ENCODE measurements at places on chromosomes 16 and 17.

DNA sequence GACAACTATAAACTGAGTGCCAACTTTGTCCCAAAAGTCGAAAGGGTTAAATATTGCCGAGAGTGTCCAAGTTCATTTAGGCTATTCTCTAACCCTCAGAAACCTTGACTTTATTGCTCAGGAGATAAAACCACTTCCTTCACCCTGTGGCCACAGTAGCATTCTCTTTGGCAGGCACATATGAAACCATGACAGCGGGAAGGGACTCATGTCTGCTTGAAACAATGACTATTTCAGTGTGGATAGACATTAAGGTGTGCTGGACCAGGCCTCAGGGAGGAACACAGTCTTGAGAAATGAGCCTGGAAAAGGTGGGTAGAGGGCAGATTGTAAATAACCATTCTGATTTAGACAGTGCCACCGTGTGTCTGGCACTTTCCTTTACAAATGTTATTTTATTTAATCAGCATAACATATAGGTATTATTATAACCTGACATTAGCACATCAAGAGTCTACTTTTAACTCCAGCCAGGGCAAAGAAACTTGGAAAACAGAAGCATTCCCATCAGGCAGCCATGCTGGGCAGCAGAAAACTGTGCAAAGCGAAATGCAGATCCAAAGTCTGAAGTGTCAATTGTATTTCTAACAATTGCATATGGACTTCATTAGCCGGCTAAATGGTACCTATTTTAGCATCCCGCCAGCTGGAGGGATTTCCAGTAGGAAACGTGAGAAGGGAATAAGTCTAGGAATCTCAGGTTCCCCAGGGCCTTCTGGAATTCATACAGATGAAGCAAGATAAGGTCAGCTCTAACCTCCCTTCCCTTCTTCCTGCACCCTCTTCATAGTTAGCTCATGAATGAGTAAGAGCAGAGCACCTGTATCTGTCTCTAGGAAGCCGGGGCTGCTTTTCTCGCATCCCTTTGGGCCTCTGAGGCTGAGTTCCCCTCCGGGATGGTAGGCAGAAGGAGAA is 212.8 kb upstream of the ELAC2 start:
- no peak for DNase-seq

GRCh38 chr17:50443505-50443974 is 17.5 kb downstream of the ACSF2 start:
- no peak for DNase-seq

GRCh38 chr16:878886-879285 is 78.4 kb upstream of the GNG13 start:
- no peak for DNase-seq

DNA sequence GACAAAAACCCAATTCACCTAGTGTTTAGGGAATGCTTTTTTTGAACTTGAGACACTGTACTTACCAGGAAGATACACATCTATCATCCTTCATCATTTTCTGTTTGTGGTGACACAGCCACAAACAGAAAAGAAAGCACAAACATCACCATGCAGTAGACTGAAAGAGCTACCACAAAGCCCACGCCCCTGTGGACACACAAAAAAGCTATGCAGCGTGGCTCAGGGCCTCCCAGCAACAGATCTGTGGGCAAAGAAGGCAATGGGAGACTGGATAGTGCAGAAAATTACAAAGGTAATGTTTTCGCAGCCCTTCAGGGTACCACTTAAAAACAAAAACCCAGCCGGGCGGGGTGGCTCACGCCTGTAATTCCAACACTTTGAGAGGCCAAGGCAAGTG is 9.6 kb downstream of the COTL1 start:
- DNase-seq = no peak

DNA sequence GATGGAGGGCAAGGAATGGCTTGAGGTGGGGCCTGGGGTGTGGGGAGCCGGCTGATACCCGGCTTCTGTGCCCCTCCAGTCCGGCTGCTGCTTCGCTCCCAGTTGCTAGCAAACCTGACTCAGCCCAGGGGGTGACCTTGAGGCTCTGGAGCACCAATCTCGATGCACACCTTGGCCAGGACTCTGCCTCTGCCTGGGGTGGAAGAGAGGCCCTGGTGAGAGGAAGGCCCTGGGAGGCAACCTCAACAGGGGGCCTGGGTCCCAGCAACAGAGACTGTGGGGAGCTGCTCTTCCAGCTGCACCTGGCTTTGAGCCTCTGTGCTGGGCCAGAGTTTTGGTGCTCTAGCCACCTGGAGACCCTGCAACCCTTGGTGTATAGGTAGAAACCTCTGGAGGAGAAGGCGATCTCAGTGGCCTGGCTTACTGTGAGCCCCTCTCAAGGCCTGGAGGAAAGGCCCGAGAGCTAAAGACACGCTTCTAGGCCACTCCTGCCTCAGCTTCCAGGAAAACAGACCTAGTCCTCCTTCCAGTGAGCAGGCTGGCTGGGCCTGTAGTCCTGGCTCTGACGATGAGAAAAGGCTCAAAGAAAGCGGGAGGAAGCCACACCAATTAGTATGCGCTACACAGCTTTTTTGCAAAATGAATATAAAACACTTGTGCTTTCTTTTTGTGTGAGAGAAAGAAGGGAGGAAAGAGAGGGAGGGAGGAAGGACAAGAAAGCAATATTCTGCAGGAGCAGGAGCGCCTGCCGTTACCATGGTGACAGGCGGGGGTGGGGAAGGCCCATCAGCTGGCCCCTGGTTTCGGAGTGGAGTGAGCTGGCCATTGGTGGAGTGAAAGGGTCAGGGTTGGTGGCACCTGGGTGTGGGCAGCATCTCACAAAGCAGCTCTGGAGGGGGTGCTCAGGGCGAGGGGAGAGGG is 51.0 kb downstream of the VAC14 start:
- no peak for DNase-seq

DNA sequence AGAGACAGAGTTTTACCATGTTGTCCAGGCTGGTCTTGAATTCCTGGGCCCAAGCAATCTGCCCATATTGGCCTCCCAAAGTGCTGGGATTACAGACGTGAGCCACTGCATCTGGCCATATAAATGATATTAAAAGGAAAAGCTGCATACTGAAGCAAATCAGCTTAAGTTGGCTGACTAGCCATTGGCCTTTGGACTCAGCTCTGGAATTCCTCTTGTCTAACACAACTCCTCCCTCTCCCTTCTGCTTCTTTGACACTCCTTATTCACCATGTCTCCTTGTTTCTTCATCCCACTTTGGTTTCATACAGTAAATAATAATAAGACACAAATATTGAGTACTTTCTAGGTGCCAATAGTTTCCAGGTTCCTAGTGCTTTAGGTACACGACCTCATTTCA is 7.5 kb downstream of the KRT12 start:
- no peak for DNase-seq

DNA sequence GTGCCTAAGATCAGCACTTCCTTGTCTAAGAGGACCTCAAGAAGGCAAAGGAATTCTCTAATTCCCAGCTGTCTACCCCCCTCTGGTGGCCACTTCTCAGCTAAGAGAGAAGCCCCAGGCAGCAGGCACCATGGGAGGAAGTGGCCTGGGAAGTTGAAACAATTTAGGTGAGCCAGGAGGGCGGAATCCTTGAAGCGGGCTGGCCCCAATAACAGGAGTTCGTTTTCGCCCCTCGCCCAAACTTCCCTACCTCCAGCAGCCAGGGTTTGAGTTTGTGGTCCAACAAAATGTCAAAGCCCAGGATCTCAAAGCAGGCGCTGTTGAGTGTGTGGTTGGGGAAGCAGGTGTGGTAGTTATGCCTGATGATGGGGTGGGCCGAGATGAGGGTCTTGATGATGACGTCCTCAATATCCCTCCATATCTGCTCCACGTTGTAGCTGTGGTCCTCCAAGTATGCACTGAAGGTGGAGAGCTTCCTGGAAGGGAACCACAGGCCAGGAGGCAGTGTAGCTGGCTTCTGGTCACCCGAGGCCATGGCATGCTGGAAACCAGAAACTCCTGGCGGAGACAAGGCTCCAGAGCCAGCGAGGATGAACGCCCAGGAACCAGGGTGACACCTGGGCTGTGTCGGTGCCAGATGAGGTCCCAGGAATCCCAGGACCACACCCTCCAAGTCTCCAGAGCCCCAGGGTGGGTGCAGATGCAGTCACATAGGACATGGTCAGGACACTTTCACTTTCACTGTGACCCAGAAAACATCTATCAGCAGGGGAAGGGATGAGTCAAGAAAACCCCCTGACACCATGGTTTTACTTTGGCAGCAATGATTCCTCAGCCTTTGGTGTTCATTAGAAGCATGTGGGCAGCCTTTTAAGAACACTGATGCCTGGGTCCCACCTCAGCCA is 25.6 kb downstream of the TTLL6 start:
- peak; percentile 44 for DNase-seq

GRCh38 chr17:7651665-7652387 is 1.1 kb downstream of the ATP1B2 start:
- DNase-seq = no peak

- no peak for DNase-seq
Observed at GRCh38 chr17:10598621-10599020, 49.2 kb upstream of the MYH2 start.

DNA sequence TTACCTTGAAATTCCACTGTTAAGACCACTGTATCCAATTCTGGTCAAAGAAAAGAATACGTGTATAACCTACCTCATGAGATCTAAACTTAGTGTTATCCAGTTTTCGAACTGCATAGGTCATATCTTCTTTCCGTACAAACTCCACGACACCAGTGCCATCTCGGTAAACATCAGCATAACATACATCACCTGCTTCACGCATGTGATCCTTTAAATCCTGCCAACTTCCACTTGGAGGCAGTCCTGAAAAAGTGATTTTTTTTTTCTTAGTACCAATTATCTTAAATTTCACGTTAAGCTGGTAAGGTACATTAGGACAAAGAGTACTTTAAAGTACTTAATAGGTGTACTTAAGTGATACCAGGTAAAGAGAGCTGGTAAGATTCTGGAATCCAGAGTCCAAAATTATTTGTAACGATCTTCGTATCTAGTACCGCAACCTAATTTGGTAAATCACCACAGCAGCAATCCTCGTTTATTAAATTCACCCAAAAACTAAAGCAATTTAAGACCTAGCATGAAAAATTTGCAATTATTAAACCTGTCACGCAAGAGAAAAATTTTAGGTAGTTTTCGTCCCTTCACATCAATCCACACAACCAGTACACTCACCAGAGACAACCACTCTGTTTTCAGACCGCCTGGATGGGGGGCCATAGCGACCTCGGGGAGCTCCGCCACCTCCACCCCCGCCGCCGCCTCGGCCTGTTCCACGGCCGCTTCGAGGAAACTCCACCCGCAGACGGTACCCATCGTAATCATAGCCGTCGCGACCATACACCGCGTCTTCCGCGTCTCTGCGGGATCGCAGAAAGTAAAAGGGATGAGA is 1.1 kb downstream of the SRSF1 start:
- DNase-seq = no peak

GRCh38 chr16:54632322-54633220 is 298.1 kb upstream of the IRX5 start:
- DNase-seq = no peak

DNA sequence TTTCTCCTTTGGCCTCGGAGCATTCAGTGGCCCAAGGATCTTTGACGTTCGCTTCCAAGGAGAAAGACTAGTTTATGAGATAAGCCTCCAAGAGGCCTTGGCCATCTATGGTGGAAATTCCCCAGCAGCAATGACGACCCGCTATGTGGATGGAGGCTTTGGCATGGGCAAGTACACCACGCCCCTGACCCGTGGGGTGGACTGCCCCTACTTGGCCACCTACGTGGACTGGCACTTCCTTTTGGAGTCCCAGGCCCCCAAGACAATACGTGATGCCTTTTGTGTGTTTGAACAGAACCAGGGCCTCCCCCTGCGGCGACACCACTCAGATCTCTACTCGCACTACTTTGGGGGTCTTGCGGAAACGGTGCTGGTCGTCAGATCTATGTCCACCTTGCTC is 1.4 kb downstream of the AOC3 start:
- DNase-seq = no peak

DNA sequence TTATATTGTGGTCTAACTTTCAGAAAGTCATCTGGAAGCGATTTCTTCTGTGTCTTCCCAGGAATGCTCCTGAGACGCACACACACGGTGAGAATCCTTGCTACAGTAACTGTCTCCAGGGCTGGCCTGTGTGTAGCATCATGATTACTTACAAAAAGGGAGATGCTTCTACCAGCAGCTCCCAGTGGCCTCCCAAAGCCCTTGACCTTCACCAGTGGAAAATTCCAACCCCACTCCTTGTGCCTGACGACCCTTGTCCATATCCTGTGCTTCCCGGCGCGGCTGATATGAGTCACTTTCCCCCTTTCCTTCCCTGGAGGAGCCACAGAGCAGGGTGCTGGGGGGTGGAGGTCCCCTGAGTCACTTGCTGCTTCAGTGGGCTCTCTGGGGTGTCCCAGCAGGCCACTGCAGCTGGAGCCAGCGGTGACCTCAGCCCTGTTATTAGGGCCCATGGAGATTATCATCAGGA is 22.1 kb upstream of the NAT9 start:
- no peak for DNase-seq

DNA sequence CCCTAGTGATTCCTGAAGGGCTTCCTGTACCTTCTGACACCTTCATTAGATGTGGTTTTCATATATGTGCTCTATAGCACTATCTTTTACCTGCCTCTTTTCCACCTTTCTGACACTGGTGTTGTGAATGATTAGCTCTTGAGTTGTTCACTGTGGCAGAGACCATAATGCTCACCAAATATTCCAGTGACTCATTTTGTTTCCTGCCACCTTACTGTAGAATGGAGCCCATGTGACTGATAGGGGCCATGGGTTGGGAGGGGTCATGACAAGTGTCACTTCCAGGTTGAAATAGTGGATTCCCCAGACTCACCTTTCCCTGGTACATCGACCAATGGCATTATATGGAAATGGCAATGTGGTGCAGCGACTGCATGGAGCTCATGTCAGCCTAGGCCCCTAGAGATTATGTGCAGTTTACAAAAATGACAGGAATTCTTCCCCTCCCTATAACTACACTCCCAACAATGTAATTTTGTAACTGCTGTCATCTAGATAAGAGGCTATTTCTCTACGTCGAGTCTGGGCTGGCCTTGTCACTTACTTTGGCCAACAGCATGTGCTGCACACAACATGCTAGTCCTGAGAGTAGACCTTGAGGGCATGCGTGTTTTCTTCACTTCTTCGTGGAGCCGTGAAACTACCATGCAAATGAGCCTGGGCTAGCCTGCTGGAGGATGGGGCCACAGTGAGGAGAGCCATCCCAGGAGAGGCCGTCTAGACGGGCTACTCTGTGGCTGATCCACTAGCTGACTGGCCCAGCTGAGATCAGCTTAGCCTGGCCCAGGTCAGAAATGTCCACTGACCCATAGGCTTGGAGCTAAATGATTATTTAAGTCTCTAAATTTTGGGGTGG is 409.5 kb downstream of the CA10 start:
- no peak for DNase-seq

DNA sequence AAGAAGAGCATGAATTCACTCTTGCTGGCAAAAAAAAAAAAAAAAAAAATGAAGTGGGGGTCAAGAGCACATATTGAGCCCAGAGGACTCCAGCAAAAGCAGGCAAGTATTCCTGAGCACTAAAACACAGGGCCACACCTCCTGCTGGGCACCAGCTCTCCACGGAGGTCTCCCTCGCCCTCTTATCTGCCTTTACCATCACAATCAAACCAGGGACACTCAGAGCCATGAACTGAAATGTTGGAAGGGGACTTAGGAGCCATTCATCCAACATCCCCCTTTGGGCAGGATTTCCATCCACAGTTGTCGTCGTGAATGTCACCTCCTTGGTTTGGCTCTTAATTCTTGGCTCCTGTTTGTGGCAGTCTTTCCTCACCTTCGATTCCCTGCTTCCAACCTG is 89.8 kb upstream of the GNAO1 start:
- DNase-seq = no peak

- DNase-seq = peak; percentile 3
Observed at GRCh38 chr16:17303101-17303500, 167.7 kb downstream of the XYLT1 start.

GRCh38 chr16:57380671-57381462 is 8.6 kb downstream of the CX3CL1 start:
- no peak for DNase-seq

GRCh38 chr16:12437761-12438440 is 365.8 kb downstream of the CPPED1 start:
- no peak for DNase-seq
